ENCODE measurements at places on chromosomes 2 and 18.

- no peak for DNase-seq
Observed at GRCh38 chr18:51193621-51194287, 3.7 kb downstream of the MEX3C start.

DNA sequence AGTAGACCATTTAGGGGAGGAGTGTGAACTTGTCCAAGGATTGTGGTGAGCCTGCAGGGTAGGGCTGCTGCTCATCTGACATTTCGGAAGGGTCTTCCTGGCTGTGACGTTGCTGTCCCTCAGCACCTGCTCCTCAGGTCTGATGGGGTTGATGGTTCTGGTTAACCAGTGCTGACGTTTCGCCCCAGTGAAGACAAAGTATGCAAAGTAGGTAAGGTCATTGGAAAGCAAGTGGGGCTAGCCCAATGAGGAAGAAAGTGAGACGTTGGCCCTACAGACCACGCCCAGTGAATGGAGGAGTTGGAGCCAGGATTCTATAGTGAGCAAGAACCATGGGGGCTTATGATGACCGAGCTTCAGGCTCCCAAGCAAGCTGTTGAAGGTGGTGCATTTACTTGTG lies 33.4 kb upstream of the ZNF396 start:
- no peak for DNase-seq

GRCh38 chr2:127681288-127681804 lies 6.0 kb upstream of the LIMS2 start:
- DNase-seq, result no peak

DNA sequence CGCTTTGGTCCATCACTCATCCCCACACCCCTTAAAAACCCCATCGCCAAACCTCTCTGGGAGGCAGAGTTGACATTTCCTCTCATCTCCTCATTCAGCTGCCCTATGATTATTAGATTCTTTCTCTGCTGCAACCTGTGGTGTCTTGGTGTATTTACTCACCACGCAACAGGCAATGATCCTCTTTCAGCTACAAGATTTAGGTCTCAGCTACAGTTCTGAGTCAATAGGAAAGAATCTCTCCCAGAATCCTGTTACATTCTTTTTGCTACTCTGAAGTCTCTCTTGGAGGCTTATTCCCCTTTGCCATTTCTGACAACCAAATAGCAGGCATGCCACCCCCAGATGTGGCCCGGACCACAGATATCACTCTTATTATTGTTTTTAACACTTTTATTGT lies 468.3 kb upstream of the GYPC start:
- DNase-seq, result no peak

- no peak for DNase-seq
Observed at GRCh38 chr2:43045866-43046265, 180.5 kb downstream of the ZFP36L2 start.

GRCh38 chr2:15218423-15219086 lies 342.6 kb downstream of the NBAS start:
- no peak for DNase-seq

DNA sequence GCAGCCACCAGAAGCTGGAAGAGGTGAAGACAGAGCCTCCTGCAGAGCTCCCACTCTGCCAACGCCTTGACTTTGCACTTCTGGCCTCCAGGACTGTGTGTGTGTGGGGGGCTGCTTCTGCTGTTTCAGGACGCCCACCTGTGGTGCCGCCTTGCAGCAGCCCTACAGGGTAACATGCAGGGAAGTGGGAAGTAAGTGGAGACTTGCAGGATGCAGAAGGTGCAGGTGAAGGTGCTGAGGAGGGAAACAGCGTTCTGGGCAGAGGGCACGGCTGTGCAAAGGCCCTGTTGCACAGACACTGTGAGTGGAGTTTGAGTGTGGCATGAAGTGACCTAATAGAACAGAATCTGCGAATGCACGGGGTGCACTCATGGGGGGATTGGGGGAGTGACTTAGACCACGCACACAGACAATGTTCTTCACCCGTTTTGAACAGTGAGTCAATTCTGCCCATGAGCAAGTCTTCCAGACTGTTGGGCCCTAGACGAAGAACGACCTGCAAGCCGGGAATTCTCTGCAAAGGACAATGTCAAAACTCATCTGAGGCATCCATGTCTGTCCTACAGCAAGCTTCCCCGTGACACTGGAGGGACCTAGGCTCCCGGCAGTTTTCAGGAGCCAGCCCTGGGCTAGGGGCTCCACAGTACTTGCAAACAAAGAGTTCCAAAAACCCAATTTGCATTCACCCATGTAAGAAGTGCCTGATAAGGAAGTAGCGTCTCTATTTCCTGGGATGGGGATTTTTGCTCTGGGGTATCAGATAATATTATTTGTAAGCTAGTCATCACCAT lies 19.0 kb downstream of the MBP start:
- DNase-seq, result no peak

- DNase-seq, result no peak
Observed at GRCh38 chr18:65735155-65735554, 15.7 kb upstream of the CDH7 start.

DNA sequence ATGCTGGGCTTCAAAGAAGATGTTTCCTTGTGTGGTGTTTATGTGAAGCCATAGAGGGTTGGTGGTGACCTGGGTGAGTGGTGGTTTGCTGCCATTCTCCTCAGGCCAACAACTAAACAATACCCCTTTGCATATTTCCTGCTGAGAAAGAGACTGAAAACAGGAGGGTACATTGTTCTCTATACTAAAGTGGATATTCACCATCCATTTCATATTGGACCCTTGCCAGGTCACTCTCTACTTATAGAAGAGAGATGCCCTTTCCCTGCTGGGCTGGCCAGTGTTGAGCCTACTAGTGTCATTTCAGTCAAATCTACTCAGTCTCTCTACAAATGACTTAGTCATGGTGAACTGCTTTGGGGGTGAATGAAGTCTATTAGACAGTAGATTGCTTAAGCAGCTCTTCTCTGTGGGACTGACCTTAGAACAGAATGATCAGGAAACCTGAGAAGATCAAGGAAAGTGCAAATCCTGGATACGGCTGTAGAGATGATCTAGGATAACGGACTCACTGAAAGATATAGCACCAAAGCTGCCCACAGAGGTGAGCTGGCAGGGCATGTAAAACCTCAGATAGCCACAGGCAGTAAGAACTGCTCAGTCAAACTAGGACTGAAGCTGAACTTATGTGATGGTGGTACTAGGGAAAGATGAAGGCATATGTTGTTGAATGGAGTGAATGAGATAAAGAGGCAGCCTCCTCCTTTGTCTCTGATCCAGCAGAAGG lies 154.9 kb downstream of the MYO3B start:
- DNase-seq, result no peak

DNA sequence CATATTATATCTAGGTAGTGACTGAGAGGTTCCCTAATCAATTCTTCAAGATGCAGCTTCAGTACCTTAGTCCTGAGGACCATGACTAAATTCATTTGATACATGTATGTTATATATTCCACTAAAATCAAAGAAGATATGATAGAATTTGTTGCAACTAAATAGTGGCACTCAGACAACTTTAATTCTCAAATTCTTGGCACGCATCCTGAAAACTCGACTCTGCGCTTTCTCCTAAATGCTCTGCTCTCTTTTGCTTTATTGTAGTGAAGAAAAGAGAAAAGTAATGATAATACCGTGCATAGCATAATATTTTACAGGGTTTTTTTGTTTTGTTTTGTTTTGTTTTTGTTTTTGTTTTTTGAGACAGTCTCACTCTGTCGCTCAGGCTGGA lies 475.3 kb downstream of the ARHGAP15 start:
- DNase-seq, result no peak

GRCh38 chr18:69774831-69775230 lies 172.8 kb downstream of the CD226 start:
- no peak for DNase-seq

- DNase-seq, result no peak
Observed at GRCh38 chr2:85698184-85698879, 4.2 kb downstream of the GNLY start.

DNA sequence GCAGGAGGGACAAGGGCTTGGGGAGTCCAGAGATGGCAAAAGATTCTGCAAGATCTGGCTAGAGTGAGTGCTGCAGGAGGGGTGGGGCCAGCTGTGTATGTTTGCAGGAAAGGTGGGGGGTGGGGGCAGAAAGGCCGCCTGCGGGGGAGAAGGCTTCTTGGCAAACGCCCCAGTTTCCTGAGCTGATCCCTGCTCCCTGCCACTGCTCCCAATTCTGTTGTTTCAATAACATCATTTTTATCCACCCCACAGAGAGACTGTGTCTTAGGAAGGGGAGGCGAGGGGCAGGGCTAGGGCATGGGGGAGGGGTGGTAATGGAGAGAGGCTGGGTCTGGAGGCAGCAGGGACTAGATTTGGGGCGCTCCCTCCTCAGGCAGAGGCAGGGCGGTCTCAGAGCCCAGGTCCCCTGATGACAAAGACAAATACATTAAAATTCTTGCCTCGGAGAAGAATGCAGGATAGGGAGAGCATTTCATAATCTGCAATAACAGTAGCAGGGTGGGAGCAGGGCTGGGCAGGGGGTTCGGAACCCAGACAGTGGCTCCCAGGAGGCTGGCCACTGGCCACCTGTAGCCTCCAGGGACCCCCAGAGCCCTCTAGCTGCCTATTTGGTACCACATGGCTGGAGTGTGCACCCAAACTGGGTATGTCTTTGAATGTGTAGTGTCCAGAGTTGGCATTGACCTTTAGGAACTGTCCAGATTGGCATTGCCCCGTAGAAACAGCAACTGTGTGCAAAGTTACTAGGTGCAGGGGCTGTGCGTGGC lies 2.1 kb upstream of the WNT6 start:
- DNase-seq, result no peak

DNA sequence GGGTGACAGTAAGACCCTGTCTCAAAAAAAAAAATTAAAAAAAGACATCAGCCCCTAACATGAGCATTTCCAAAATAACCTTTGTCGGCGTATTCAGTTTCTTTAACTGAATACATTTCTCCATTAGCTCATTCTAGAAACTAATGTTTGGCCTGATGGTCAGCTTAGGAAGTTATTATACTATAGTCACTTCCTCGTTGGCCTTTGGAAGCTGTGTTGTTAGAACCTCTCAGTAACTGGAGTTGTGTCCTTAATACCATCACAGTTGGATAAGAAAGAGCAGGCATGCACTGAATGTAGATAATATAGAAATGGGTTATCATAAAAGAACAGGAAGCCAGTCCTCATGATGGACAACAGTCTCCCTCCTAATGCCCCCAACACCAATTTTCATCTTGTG lies 112.8 kb downstream of the ANTXR1 start:
- DNase-seq, result no peak

DNA sequence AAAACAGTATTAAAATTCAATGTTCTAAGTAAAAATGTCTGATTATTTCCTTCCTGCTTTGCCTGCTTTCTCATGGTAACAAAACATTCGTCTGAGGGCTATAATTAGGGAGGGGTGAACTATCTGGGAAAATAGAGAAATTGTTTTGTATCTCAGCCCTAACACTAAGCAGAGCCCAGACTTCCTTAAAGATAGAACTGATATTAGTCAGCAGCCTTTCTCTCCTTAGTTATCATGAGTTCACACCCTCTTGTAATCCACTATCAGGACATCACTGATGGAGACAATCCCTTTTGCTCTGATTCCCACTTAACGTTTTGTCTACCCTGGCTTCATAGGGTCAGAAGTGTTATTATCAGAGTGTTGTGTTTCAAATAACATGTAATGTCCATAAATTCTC lies 701.1 kb upstream of the ZEB2 start:
- DNase-seq, result no peak

- DNase-seq, result no peak
Observed at GRCh38 chr18:79624356-79625170, 55.0 kb upstream of the CTDP1 start.

DNA sequence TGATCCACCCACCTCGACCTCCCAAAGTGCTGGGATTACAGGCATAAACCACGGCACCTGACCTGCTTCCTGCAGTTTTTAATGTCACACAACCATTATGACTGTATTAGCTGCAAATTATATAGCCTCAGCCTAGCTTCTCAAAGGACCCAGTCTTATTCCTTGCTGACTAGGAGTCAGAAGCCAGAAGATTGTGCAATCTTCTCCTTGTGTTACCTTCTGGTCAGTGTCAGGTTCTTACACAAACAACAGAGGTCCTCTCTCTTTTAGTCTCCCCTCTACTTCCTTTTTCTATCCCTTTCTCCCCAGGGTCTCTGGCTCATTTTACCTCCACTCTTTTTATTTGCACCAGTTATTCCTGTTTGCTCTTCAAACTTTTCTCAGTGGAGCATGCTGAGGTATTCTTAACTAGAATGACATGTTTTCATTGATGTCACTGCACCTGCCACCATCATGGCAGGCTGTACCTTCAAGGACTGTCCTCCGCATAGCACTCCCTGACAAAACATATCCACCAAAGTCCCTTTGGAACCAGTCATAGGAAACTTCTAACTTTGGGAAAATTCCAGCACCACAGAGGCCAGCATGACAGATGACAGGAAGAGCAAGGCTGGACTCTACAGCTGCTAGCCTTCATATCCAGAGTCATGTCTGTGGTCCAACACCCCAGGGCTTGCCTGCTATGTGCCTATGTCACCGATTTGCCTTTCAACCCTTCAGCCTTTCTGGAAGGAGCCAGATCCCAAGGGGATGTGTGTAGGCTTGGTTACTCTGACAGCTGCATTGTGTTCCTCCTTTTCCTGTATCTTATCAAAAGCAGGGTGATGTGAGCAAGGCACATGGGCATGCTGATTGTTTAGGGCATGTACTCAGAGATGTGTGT lies 45.2 kb upstream of the EPC2 start:
- DNase-seq, result no peak

DNA sequence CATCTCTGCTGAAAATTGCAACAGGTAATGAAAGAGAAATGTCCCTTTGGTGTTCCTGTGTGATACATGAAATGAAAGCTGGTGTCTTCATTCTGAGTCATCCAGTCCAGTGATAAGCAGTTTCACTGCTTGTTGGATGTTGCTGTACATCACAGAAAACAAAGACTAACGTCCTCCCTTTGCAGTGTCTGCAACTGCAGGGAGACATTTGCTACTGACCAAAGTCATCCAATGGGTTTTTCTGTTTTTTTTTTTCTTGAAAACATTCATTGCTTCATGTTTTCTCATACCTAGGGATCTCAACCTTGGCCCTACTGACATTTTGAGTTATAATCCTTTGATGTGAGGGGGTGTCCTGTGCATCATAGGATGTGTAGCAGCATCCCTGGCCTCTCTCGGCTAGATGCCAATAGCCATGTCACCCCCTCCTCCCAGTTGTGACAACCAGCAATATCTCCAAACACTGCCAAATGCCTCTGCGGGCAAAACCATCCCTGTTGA lies 63.6 kb upstream of the FZD5 start:
- DNase-seq, result no peak

DNA sequence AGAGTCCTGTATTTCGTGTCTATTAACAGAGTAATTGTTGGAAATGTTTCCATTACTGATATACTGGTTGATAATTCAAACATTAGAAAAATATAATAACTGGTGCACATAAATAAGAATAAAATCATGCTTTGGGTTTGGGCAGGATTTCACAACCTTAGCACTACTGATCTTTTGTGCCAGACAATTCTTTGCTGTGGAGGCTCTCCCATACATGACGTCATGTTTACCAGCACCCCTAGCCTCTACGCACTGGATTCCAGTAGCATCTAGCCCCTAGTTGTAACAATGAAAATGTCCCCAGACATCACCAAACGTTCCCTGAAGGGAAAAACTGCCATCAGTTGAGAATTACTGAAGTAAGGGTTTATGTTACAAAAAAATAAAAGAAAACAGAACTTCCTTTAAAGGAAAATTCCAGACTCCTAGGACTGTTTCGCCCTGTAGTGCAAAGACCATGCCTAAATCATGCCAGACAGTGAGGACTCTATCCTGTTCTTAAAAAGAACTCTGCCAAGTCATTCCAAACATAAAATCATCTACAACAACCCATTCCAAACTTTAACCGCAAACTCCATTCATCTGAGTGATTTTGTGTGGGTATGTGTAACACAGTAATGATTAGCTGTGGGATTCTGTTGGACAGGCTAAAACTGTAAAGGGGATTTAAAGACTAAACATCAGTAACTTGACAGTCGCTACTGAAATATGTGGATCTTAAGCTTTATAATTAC lies 313.4 kb upstream of the CCDC68 start:
- DNase-seq, result no peak
